NCI-H1105 treated with DMSO at 0.1 percent for 48 hours (cell line): ENCODE measurements at places on chromosomes 6 and 20.

DNA sequence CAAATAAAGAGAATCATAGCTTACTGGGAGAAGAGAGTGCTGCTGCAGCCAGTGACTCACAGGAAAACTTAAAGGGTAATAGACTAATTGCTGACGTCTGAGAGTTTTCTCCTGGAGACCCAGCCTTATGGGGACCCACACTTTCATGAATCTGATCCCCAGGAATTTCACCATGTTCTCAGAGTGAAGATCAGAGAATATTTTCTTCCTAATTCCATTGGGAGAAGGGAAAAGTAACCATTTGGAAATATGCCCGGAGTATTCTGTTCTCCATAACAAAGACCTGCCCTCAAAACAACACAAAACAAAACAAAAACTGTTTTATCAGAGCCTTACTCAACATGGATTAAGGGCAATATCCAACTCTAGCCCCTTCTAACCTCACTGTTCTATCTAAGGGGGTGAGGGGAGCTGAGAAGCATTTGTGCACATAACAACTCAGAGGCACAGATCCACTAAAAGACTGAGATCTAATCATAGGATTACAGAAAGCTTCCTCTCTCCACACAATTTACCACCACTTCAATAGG lies 168.2 kb upstream of the SSTR4 start:
- no peak for DNase-seq

- no peak for DNase-seq
These were observed 54.2 kb downstream of the IRF4 start for GRCh38 chr6:445571-446417.

DNA sequence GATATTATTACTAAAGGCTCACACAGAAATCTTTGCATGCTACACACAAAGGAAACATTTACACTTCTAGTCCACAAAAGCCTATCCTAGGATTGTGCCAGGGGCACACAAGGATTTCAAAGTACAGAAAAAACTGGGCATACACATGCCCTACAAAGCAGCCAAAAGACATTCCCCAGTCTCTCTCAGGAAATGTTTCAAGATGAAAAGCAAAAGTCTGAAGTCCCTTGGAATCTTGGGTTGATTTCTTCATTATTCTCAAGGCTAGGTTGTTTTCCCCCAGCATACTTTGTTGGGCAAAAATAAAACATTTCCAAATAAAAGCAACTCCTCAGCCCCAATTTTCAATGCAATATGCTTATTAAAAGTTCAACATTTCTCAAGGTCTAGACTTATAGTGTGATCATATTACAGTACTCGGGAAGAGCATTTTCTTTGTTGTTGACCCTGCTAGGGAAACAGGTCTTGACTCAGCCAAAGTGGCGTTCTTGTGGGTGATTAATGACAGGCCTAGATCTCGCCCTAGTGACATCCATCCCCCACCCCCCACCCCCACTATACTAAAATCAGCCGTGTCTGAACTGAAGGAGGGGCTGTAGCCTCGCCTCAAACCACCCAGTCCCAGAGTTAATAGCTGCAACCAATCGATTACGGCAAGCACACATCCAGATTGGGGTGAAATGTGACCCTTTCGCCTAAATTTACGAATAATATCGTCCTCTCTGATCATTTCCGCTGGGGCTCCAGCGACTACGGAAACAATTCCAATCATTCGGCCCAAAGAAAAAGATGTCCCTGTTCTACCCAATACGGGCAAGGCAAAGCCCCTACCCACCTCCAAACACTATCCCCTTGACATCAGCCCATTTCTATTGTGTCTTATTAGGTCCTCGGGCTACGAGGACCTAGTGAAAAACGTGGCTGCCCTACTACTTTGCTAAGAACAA lies 1.4 kb downstream of the AKIRIN2 start:
- DNase-seq = peak; percentile 86

GRCh38 chr20:1667502-1668085 lies 10.0 kb upstream of the SIRPG start:
- no peak for DNase-seq

DNA sequence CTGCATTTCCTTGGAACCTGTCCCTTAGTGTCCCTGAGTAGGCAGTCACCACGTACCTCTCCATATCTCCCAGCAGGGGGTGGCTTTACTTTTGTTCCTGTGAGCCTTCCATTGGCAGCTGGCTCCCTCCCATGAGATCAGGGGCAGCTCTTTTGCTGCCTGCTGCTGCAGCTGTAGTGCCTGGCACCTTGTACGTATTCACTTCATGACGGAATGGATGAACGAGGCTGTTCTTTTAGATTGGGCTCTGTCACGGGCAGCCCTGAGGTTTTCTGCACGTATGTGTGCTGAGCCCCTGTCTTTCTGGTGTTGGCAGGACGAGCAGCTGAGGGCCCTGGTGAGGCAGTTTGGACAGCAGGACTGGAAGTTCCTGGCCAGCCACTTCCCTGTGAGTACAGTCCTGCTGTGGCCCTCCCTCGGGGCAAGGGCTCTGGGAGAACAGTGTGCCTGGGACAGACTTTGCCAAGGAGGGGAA lies 14.6 kb downstream of the MYBL2 start:
- no peak for DNase-seq

DNA sequence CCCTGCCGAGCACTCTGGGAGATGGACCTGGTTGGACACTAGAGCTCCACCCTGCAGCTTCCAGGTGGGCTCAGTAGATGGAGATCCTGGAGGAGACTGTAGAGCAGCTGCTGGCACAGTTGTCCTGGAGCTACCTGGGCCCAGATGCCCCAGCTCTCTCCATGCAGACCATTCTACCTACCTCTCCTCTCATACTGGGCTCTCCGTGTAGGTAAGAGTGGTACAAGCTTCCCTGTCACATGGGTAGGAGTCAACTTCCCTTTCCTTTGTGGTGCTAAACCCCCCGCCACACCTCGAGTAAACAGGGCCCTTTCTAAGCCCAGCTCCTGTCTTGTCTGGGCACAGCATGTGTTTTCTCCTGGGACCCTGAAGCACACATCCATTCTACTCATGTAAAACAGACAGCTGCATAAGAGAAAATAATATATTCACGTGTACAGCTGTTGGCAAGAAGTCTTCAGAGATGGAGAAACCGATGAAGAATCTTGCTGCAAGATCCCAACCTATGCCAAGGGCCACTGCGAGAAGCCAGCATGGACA lies 108.1 kb upstream of the DUSP22 start:
- no peak for DNase-seq

- peak; percentile 62 for DNase-seq
These were observed 591 bp downstream of the IBTK start for GRCh38 chr6:82246802-82247504.

DNA sequence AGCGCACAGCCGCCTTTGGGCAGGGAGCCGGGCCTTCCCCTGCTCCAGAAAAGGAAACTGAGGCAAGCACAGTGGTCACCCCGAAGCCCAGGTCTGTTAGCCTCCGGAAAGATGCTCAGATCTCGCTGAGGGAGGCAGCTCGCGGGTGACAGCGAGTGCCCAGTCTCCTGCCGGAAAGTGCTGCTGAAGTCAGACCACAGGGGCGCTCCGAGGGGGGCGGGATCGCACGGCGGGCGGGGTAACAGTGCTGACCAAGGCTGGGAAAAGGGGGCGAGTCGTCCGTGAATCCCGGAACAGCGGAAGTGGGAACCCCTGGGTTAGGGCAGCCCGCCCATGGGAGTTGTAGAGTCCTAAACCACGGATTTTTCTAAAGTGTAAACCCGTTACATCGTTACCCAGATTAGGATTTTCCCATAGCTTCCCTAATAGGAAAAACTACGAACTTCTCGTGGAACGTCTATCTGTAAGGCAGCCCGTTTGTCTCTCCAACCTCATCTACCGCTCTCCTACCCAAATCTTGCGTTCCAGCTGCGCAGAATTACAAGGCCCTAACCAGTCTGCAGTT lies 504 bp downstream of the VPS16 start:
- DNase-seq = peak; percentile 18
